Neural progenitor cell (in vitro differentiated cells): ENCODE measurements at places on chromosomes 6 and 20.

- DNase-seq = no peak
These were observed 152.7 kb downstream of the ANKRD60 start for GRCh38 chr20:58075586-58076345.

- no peak for DNase-seq
These were observed 16.6 kb downstream of the BANF2 start for GRCh38 chr20:17716331-17716730.

DNA sequence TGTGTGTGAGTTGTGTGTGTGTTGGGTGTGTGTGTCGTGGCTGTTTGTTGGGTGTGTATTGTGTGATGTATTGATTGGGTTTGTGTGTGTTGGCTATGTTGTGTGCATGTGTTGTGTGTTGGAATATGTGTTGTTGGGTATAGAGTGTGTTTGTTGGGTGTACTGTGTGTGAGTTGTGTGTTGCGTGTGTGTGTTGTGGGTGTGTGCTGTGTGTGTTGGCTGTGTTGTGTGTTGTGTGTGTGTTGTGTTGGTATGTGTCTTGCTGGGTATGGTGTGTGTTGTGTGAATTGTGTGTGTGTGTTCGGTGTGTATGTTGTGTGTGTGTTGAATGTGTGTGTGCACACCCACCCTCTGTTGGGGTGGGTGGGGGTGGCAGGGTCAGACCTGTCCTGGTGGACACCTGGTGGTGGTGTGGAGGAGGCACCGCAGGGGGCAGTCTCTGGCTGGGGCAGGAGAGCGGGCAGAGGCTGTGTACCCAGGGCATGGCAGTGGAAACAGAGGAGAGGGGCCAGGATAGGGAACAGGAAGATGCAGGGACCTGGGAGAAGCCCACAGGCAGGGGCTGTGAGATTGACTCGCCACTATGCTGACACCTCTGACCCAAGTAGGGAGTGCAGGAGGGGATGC, 25.5 kb upstream of the PXDC1 start:
- peak; percentile 41 for DNase-seq

DNA sequence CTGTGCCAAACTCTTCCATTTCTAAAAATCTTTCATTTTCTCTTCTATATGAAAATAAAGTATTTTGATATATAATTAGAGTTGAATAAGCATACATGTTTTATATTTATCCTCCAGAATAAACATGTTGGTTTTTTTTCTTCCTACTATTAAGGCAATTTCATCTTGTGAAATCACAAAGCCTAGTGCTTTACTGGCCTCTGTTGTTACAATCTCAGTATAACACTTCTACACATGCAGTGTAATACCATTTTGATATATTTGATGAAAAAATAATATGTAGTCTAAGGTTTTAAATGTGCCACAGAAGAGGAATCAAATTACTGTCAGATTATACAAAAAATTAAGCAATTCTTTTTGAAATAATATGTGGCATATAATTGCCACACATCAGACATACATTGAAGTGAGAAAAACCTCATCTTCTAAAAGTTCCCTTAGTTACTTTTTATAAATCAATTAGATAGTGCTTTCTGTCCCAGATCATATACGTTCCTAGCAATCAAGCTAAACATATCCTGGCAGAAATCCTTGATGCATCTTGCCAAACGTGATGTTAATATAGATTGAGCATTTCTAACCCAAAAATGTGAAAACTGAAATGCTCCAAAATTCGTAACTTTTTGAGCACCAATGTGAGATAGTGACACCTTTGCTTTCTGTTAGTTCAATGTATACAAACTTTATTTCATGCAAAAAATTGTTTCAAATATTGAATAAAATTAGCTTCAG, 225.1 kb upstream of the MANEA start:
- DNase-seq = no peak

GRCh38 chr6:28867086-28867409, 56.7 kb downstream of the TRIM27 start:
- DNase-seq = peak; percentile 16

- DNase-seq = no peak
These were observed 10.5 kb upstream of the EPM2A start for GRCh38 chr6:145745861-145746260.

DNA sequence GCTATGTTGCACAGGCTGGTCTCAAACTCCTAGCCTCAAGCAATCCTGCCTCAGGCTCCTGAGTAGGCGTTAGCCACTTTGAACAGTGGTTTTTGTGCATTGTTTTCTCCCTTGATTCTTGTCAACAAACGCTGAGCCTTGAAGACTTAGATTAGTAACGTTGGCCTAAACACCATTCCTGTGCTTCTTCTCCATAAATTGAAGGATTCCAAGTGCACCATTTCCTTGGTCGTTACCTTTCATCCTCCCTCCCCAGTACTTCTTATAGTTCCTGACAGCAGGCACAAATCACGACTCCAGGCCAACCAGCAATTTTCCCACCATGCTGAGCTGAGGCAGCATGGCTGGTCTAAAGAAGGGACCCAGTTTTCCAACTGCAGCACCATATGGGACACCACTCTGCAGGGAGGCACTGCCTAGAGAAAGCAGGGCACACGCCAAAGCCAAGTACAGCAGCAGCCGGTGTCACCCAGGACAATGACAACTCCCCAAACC, 8.9 kb downstream of the RPS10 start:
- DNase-seq = no peak

DNA sequence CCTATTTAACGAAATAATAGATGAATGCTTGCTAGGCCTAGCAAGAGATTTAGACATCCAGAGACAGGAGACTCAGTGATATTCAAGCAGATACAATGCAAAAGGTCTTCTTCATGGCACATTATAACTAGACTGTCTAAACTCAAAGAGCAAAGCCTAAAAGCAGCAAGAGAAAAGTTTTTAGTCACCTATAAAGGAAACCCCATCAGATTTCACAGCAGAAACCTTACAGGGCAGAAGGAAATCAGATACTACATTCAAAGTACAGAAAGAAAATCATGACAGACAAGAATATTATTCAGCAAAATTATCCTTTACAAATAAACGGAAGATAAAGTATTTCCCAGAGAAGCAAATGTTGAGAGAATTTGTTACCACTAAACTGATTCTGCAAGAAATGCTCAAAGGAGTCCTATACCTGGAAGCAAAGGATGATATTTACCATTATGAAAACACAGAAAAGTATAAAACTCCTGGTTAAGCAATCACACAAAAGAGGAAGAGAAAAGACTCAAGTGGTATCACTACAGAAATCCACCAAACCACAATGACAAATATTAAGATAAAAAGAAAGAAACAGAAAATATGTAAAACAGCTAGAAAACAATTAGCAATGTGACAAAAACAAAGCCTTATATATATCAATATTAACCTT, 333.7 kb downstream of the MEI4 start:
- DNase-seq = no peak

DNA sequence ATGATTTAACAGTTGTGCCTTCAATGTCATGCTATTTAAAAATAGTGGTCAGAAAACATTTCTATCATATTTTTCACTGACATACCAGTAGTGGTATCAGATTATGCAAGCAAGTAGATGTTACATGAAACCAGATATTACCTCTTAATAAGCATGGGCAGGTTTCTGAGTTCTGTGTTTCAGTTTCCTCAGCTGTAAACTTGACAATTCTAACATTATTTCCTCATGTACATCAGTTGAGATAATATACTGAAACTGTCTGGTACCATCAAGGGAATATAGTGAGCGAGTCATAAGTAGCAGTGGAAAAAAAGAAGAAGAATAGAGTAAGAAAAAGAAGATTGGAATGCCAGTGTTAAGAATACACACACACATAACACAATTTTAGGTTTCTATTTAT, 477.9 kb upstream of the MANEA start:
- DNase-seq = no peak

DNA sequence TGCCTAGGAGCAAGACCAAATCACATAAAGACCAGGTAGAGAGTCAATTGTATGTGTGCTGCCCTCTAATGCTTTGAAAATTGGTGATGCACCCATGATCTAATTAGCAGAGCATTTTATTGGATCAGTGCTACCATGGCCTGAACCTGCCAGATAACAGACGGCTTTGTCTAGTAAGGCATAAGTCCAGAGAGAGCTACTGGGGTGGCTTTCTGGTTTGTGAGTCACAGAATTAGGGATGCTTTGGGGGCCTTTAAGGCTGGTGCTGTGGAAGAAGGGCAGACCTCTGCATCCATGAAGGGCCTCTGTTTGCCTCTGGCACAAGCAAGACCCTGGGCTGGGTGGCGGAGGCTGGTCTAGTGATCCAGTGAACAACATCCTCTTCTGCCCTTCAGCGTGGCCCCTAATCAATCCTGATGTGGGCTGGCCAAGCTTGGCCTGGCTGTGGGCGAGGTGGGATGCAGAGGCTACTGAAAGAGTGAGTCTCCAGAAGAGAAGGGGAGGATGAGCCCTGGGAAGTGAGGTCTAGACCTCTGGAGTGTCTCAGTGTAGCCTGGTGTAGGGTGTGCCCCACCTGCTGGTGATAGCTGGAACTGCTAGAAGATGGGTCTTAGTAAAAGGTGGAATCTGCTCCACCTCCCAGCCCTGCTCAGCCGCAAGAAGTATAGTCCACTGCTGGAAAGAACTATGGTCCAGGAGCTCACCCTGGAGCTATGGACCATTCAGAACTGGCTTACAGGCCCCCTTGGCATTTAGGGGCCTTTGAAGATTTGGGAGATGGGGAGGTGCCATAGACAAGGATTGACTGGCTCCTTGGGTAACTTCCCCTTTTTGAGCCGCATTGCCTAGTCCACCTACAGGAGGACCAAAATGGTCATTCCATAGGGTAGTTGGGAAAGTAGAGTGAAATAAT, 36.7 kb upstream of the AAR2 start:
- peak; percentile 84 for DNase-seq

GRCh38 chr20:13991311-13991710, 897 bp upstream of the SEL1L2 start:
- peak; percentile 18 for DNase-seq

DNA sequence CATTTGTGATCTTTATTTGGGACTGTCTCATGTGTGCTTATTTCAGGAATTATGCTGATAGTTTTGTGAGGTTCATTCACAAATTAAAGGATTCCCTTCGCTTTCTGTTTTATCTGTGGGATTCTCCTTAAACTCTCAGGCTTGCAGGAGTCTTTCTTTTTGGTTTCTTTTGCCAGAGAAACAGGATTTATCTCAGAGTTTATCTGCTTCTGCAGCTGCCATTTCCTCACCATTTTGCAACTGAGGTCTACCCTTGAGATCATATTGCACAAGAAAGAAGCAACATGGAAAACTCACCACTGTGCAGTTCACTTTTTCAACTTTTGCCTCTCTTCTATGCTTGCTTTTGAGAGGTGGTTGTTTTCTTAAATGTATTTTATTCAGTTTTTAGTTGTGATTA, 201.0 kb downstream of the PRL start:
- DNase-seq = no peak

DNA sequence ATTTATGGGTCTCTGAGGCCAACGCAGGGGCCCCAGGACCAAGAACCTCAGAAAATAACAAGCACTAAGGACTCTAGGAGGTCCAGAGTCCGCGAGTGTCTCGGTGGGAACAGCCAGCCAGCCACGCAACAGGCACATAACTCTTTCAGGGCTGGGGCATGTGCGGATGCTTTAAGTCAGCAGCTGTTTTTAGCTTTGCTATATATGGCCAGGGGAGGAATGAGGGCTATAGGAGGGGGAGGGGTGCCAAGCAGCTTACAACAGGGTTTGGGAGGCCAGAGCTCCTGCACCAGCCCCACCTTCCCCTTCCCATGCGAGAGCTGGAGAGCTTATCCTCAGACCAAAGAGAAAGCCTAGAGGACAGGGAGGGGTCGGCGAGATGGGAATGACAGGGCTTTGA, 6.2 kb downstream of the JPH2 start:
- DNase-seq = peak; percentile 61

DNA sequence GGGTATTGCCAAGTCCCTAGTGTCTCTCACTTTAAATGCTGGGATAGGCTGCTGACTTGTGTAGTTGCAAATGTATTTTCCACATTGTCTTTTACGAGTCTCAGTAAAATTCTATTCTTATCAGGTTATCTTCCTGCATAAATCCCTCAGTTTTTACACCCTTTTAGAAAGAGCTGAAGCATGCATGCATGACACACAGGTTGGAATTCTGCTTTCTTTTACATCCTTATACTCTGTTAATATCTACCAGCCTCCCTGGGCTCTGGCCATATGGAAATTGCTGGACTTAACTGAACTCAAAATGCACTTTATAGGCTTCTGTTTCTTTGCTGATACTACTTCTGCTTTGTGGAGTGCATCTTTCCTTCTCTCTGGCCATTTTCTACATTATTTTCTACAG, 477.4 kb downstream of the FRK start:
- DNase-seq = no peak

DNA sequence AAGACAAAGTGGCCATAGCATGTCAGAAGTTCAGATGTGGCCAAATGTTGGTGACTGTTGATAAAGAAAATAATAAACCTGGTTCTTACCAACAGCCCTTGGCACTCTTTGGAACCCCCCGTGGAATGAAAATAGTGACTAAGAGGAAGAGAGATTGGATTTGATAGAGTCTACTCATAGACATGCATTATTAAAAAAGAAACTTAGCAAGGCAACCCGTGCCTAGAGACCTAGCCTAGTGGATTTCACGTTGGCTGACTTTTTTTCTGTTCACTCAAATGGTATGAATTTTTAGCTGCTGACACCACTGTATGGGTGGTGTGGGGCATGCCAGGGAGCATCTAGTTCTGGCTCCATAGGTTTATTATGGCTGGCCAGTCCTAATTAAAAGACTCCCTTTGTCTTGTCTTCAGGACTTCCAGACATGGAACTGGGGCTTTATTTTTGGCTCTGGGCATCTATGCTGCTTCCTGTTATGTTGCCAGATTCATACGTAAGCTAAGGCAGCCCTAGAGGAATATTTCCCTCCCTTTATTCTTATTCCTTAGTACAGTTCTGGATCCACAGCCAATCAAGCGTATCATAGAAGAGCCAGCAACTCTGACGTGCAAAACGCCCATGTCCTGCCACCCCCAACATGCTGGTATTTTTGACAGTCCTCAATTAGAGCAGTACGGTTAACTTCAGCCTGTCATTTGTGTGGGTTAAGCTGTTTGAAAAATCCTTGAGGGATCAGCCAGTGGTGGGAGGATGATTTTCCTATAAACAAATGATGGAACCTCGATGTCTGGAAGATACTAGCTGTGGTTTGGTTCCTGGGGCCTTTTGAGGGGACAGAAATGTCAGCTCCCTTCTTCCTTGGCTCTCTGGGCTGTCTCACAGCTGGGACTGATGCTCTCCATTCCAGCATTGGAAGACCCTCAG, 127.5 kb downstream of the ISM1 start:
- DNase-seq = no peak

DNA sequence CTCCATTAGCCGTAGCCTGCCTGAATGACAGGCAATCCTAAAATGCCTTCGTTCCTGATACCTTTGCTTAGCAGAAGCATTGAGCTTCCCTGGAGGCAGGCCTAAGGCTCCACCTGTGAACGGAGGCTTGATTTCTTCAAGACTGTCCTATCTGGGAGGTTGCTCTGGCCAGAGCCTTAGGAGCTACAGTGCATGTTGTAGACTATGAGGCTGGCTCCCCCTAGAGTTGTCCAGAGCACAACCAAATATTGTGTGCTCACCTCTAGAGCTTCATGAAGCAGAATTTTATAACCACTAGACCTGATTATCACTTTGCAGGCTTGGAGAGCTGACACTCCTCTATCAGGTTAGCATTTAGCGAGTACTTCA, 217.8 kb downstream of the MAFB start:
- DNase-seq = peak; percentile 64
